ENCODE measurements at places on chromosomes 4 and X. TPM values are rescaled to one million over a fixed set of nuclear protein-coding genes. Genes with fewer than 3 reads are reported as not detected.

The RADX gene
- total RNA-seq = 0.06 TPM

The PAGE1 gene
- not detected for total RNA-seq

The RNF150 gene
- total RNA-seq = 0.26 TPM

The CENPVL2 gene
- not detected for total RNA-seq

The TLR7 gene
- not detected for total RNA-seq

The CXCL11 gene
- total RNA-seq = 0.23 TPM

The CDS1 gene
- total RNA-seq = 0.82 TPM

The FHDC1 gene
- total RNA-seq = 0.33 TPM

The SSR4 gene
- total RNA-seq = 439 TPM

The NPY2R gene
- total RNA-seq = not detected

All from A549 treated with CpdA at 1 μM for 4 hours (cell line).